Activated CD8-positive, alpha-beta T cell treated with anti-CD3 and anti-CD28 coated beads for 36 hours (primary cell): ENCODE measurements at places on chromosomes 5 and 9.

DNA sequence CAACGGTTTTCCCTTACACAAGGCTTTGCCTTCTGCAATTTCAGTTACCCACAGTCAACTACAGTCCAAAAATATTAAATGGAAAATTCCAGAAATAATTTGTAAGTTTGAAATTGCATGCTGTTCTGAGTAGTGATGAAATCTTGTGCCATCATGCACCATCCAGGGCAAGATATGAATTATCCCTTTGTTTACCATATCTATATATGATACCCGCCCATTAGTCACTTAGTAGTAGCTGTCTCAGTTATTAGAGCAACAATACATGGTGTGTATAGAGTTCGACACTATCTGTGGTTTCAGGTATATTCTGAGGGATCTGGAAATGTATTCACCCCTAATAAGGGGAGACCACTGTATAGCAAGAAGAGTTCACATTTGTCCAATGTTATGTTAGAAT is 29.4 kb downstream of the ERBIN start:
- DNase-seq, result no peak

DNA sequence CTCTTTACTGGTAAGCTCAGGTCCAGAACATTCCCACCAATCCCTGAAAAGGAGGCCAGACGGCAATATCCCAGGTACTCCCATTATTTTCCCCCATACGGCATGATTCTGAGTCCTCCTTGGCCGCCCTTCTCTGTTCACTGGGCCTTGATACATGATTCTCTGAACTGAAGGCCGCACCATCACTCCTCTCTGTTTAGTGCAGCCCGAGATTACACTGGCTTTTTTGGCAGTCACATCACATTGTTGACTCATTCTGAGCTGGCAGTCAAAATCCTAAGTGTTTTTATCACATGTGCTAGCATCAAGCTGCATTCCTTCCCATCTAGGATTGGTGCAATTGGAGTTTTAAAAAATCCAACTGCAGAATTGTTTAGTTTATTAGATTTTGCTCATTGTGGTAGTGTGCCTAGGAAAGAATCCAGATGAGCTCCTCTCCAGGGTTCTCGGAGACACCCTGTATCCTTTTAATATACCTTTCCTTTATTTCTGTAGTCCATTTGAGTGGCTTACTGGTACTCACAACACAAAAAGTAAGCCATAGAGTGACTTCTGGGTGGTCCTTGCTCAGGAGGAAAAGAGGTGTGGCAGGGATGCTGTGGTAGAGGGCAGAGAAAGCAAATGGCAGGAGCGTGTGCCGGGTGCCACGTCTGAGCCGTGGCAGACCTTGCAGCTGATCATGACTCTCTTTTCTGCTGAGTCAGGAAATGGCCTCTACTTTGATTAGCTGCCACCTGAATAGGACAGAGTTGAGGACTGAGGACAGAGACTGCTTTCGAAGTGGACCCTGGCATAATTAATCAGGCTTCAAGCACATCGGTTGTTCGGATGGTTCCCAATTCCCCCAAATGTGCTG is 121.1 kb upstream of the IL12B start:
- no peak for DNase-seq

DNA sequence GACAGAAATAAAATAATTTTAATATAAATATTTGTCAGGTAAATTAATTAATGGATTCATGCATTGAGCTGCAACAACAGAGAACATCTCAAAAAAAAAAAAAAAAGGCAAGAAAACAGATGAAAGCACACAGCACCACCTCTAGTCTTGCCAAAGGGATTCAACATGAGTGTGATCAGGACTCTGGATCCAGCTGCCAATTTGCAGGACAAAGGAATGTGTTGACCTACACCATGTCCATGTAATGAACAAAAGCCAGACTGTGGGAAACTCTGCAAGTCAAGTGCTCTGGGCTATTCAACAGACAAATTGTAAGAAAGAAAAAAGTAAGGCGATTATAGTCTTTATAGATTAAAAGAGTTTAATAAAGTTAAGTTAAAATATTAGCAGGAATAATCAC is 769.3 kb downstream of the TLR4 start:
- DNase-seq, result no peak

DNA sequence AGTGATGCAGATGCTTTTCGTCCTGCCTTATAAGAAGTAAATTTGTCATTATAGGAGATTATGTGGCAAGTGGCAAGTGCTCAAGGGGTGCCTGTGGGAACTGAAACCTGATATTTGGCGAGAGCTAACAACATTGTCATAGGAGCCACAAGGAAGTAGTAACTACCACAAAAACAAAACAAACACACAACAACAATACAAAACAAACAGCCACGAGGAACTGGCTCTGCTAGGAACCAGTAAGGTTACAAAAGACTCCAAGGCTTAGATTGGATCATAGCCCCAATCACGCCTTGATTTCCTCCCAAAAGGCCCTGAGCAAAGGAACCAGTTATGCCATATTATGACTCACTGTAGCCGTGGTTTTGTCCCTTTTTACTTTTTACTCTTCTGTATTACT is 1045.2 kb downstream of the CDH12 start:
- no peak for DNase-seq

GRCh38 chr5:17429353-17429752 is 68.7 kb upstream of the TAF11L2 start:
- DNase-seq, result no peak

GRCh38 chr5:36060420-36060887 is 6.2 kb downstream of the UGT3A2 start:
- no peak for DNase-seq

GRCh38 chr9:15725953-15726352 is 173.1 kb downstream of the CCDC171 start:
- no peak for DNase-seq

DNA sequence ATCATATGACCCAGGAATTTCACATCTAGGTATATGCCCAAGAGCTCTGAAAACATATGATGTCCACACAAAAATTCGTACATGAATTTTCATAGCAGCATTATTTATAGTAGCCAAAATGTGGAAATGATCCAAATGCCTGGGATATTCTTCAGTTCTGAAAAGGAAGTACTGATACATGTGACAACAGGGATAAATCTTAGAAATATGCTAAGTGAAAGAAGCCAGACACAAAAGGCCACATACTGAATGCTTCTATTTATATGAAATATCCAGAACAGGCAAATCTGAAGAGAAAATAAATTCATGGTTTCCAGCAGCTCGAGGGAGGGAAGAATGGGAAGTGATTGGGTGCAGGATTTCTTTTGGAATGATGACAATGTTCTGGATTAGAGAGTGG is 16.8 kb upstream of the ZBTB43 start:
- DNase-seq, result no peak

DNA sequence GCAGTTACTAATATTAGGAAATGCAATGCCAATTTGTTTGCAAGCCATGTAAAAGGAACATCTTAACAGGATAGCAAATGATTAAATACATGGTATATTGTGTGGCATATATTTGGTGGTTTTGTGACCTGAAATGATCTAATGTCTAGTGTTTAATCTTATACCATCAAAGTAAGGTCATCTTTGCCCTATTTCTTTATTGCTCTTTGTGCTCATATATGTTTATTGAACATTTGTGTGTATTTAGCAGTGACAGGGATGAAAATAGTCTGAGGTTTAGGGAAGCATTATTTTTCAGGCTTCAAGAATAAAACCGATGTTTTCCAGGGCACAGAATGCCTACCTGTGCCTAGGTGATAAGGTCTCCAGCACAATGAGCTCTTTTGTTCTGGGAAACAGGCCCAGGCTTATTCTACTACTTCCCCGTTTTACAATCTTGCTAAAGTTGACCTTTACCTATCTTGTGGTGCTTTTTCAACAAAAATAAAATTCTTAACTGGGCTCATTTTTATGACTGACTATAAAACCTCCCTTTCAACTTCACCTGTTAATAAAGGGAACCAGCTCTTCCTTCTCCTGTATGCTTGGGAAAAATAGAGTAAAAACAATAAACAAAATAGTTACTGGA is 105.6 kb upstream of the ANKH start:
- no peak for DNase-seq
